Left lobe of liver (tissue), 2 donors: ENCODE measurements at places on chromosomes 2 and 18. TPM values are rescaled to one million over a fixed set of nuclear protein-coding genes. Genes with fewer than 3 reads are reported as not detected.

GRCh38 chr2:236672606-236673005, 103.0 kb downstream of the ACKR3 start:
- no peak for DNase-seq

GRCh38 chr2:217270485-217271121, 410.7 kb upstream of the TNP1 start:
- no peak for DNase-seq

Gene FOXD4L1
- 0.10 TPM for total RNA-seq

DNA sequence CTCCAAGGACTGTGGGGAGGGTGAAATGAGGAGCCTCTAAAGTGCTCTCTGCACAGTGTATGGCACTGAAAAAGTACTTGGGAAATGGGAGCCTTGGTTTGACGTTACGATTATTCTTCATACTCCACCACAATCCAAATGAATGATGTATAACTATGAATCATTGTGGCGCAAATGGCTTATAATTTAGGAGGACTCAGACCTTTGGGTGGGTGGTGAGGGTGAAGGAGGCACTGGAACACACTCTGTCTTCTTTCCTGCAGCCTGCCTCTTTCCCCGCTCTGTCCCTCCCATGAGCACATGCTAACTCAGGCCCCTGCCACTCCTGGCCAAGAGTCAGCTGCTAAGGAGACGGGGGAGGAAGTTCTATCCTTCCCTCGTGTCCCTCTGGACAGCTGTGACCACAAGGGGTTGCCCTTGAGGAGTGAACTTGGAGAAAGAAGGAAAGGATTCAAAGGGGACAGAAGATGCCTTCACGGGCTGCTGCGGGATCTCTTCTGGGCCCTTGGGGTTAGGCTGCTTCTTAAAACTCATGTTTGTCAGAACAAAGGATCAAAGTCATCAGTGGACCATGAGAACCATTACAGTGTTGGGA, 36.5 kb downstream of the POLR1A start:
- no peak for DNase-seq

DNA sequence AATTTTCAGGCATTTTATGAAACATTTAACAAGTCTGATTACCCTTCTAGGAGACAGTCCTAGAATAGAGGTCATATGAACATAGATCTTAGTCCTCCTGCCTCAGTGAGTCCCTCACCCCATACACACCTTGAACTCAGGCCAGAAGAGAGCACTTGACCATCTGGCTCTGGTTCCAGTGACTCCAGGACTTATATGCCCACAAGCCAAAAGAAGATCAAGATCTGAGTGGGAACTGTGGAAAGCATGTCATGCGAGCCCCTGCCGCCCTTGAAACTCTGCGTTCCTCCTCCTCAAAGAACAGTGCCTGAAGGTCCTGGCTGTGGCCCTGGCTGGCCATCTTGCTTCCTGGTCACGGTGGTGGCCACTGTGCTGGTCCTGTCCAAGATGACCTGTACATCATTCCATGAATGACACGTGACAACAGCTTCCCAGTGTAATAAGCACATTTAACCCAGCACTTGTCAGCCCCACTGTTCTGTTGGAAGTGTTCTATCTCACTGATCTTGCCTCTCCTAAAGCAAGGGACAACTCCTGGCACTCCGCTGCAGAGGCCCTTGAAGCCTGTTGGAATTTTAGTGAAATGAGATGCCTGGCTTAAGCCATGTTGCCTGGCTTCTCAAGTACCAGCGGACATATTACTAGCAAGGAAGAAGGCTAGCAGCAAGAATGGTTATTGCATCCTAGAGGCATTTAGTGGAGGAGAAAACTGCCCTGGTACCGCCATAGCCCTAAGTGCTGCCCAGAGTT, 17.6 kb downstream of the TTC32 start:
- DNase-seq, result peak; percentile 24

GRCh38 chr2:29528891-29529520, 392.4 kb downstream of the ALK start:
- DNase-seq, result no peak

DNA sequence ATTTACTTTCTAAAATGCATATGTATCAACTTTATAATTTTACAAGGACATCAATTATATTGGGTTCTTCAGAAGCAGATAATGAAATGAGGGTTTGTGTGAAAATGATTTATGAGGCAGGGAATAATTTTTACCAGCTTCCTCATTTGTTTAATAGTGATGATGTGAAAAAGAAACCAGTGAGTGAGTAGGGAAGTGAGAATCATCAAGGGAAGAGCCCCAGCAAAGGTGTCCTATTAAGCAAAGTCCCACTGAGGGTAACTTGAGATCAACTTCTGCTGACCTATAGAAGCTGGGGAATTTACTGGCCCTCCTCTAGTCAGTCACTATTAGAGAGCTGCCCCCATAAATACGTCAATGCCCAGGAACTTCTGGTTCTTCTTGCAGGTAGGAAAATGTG, 266.8 kb upstream of the LYPD1 start:
- no peak for DNase-seq

DNA sequence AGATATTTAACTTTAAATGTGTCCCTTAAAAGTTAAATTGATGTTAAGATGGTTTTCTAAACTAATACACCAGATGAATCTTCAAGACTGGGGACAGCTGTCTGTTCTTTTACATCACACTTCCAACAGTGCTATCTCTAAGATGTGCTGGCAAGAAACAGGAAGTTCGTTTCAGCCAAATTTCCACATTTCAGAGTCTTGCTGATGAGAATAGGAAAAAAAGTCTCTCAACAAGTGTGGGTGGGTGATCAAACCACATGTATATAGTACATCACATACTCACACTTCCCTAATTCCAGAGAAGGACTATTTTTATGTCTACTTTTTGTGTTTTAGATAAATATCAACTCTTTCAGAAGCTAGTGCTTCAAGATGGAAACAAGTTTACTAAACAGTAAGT, 1712.8 kb upstream of the TMEFF2 start:
- DNase-seq, result no peak

DNA sequence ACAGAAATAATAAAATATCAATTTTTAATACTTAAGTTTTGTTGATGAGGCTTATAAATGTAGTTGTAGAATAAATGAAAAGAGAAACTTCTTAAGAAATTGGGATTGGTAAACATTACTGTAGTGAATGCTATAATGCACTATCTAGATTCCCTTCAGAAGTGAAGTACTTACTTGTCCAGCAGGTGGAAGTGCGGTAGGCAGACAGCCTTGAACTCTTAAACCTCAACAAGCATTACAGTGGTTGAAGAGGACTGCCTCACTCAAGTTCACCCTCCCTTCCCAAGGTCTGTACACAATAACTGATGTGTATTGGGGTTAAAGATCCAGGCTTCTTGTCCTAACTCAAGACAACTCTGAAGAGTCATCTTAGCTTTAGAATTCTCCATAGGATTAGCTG, 931.0 kb upstream of the LRRTM1 start:
- no peak for DNase-seq

DNA sequence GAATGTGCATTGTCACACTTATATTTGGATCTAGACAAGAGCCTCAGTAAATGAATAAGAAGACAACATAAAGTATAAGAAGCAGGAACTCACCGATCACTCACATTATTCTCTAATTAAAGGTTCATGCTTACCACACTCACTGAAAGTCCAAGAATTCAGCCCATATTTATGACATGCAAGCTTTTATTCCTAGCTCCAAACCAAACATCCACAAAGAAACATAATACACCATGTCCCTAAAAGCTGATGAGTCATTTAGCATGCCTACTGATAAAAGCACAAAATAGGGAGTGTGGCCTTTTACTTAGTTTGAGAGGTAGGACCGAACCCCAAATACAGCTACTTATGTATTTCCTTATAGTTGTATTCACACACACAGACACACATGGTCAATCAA, 1094.6 kb upstream of the CDH2 start:
- no peak for DNase-seq

DNA sequence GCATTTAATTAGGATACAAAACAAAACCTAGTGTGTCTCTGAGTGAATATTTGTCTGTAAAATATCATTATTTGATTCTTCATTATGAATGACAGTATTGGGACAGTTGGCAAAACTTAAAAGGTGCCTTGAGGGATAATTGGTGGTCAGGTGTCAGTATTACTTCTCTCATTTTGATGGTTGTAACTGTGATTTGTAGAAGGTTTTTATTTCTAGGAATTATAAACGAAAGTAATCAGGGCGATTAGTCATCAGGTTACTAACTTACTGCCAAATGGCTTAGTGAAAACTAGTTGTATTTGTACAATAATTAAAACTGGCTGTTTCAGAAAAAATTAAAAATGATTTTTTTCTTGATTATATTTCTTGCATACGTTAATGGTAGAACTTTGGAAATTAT, 117.6 kb downstream of the BIRC6 start:
- DNase-seq, result no peak

- DNase-seq, result peak; percentile 56
Observed at GRCh38 chr2:234500394-234501006, 3.6 kb upstream of the ARL4C start.

DNA sequence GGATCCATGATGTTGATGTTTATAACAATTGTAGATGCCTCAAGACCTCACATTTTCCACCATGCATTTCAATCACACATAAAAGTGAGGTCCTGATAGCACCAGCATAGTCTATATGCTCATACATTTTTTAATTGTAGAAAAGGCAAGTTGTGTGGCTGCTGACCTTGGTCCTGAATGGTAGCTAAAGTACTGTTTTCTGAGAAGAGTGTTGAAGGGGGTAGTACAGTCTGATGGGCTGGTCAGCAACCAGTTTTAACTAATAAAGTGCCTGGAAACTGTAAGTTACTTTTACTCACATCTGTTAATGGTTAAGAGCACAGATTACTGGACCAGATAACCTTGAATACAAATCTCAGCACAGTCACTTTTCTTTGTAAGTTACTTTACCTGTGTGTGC, 15.9 kb downstream of the ZNF638 start:
- no peak for DNase-seq

- no peak for DNase-seq
Observed at GRCh38 chr2:69453475-69454129, 16.4 kb upstream of the NFU1 start.

DNA sequence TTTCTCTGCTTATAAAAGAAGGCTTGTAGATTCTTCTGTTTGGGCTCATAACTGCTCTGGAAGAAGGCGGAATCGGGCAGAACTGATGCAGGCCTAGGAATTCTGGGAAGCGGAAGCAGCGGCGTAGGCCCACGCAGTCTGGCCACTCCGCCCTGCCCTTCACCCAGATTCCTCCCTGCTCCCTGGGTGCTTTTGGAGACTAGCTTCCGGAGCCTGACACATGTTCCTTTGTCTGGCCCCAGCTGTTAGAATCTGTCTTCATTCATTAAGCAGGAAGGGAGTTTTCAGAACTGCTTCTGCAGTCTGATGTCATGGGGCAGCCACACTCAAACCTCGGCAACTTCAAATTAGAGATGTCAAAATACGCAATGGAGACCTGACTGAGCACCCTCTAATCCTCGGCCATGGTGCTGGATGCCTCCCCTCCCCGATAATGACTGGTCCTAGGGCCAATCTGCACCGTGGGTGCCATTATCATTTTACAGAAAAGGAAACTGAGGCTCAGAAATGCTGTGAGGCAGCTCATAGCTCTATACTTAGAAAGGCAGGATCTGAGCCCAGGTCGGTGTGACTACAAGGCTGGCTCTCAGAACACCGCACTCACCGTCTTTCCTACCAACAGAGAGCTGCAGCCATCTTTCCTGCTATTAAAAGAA, 275.7 kb downstream of the MYCN start:
- no peak for DNase-seq

DNA sequence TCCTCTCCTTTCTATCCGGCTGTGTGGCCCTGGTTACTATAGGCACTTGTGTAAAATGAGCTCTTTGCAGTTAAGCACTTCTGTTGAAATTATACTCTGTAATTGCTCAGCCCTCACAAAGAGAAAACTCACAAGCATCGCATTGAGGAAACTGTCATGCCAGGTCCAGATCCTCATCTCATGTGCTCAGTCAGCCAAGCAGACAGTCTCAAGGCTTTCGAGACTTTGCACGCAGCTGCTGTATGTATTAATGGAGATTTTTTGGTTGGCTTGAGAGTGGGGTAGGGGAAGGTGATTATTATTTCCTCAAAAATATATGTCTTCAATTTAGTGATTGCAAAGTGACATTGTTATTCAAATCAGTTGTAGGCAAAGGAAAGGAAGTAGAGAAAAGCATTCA, 33.0 kb upstream of the PHLPP1 start:
- no peak for DNase-seq

DNA sequence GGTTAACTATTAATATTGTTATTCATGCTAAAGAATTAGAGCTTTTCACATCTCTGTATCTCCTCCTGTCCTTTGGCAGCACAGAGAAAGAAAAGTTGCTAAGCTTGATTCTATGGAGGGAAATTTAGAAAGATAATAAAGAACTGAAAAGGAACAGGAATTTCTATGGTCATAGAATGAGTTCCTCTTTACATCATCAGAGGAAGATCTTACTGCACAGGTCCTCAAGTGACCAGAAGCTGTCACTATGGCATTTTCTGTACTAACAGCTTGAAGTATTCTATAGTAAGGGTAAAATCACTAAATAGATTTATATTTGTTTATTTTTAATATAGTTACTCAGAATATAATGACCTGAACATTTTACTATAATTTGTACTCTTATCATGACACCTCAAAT, 6.0 kb upstream of the PRKD3 start:
- DNase-seq, result no peak

DNA sequence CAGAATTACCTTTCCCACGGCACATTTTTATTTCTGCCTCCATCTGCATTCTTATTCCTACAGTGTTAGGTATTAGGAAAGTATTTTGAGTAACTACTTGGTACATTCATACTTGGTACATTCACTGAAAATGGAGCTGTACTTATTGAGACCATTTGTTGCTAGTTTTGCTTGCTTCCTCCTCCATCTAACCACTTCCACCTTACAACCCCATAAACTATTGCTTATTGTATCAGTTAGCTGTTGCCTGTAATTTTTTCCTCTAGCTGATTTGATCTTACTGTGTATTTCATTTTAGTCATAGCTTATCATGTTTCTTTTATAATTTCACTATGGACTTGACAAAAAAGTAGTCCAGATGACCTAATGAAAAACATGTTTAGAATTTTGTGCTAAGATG, 50.7 kb downstream of the AFTPH start:
- no peak for DNase-seq

DNA sequence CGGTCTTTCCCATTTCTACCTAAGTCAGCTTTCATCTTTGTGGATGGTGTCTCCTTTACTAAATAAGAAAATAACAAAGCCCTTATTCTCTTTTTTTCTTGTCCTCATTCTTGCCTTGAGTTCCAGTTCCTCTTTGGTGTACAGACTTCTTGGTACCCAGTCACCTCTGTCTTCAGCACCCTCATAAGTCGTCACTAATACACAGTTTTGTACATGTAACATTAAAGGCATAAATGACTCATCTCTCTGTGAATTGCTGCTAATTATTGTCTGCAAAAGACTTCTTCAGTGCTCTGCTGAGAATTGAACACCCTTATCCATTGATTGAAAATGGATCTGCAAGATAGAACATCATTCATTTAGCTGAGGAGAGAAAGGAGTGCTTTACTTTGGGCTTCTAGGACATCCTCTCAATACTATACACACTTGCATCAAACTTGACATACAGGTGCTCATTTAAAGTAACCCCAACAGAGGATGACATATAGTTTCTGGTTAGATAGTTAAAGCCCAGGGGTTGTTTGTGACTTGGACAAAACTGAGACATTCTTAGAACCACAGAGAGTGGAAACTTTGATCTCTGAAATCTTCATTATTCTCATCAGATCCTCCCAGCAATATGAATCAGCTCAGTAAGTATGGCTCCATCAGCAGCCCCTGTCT, 97.0 kb downstream of the XRCC5 start:
- no peak for DNase-seq
